ENCODE measurements at places on chromosomes 2 and 18. TPM values are rescaled to one million over a fixed set of nuclear protein-coding genes. Genes with fewer than 3 reads are reported as not detected.

Gene M1AP
- polyA plus RNA-seq = not detected

Gene CNGA3
- polyA plus RNA-seq = not detected

DNA sequence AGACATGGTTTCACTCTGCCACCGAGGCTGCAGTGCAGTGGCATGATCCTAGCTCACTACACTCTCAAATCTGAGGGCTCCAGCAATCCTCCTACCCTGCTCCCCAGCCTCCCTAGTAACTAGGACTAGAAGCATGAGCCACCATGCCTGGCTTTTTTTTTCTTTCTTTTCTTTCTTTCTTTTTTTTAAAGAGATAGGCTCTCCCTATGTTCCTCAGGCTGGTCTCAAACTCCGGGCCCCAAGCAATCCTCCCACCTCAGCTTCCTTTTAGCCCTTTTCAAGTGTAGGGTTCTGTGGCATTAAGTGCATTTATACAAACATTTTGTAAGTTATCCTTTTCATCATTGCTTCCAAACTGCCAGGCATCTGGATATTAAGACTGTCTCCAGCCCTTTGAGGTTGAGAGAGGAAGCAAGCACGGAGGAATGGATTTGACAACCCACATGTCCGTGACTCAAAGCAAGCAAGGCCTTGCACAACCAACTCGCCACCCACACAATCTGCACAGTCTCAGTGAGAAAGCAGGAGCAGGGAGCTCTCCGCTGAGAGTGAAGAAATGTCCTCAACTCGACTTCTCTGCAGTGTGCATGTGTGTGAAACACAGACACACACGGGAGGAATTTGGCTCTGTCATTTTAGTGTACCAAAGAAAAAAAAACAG, 65.6 kb downstream of the ATP8B1 start:
- no peak overlapping the region for H3K4me3 ChIP-seq
- no peak overlapping the region for H3K27ac ChIP-seq
- H3K36me3 ChIP-seq = peaks cover 25% of the 10 kb centered on the region
- DNase-seq = no peak

GRCh38 chr2:240430595-240430994, 4.9 kb upstream of the GPC1 start:
- peaks cover 5% of the 10 kb centered on the region for H3K4me1 ChIP-seq
- no peak for DNase-seq
- H3K27ac ChIP-seq = no peak overlapping the region
- H3K27me3 ChIP-seq = peaks cover 6% of the 10 kb centered on the region
- H3K36me3 ChIP-seq = no peaks in the 10 kb centered on the region

GRCh38 chr2:9697909-9698308, 67.1 kb upstream of the YWHAQ start:
- peak overlapping the region; percentile 82 for H3K27ac ChIP-seq
- H3K4me1 ChIP-seq = peaks cover 61% of the 10 kb centered on the region
- H3K4me3 ChIP-seq = peak overlapping the region; percentile 33
- peak; percentile 71 for DNase-seq
- peaks cover 11% of the 10 kb centered on the region for H3K27me3 ChIP-seq

GRCh38 chr18:79380816-79381806, 14.6 kb upstream of the NFATC1 start:
- peaks cover 8% of the 10 kb centered on the region for H3K4me1 ChIP-seq
- H3K27ac ChIP-seq = no peak overlapping the region
- peak; percentile 55 for DNase-seq
- peaks cover 19% of the 10 kb centered on the region for H3K36me3 ChIP-seq

GRCh38 chr2:223697892-223698645, 95.9 kb upstream of the SCG2 start:
- no peaks in the 10 kb centered on the region for H3K36me3 ChIP-seq
- H3K27ac ChIP-seq = no peak overlapping the region
- no peaks in the 10 kb centered on the region for H3K4me1 ChIP-seq
- no peak overlapping the region for H3K4me3 ChIP-seq

GRCh38 chr18:76952747-76953146, 130.4 kb downstream of the ZNF236 start:
- no peaks in the 10 kb centered on the region for H3K27me3 ChIP-seq
- H3K27ac ChIP-seq = no peak overlapping the region
- peaks cover 24% of the 10 kb centered on the region for H3K36me3 ChIP-seq
- H3K4me3 ChIP-seq = no peak overlapping the region
- H3K4me1 ChIP-seq = peaks cover 32% of the 10 kb centered on the region
- DNase-seq = no peak

- DNase-seq = no peak
- H3K4me1 ChIP-seq = no peaks in the 10 kb centered on the region
- peaks cover 4% of the 10 kb centered on the region for H3K27me3 ChIP-seq
- H3K27ac ChIP-seq = no peak overlapping the region
These were observed 742.4 kb downstream of the SATB2 start for GRCh38 chr2:198715302-198715835.

GRCh38 chr2:40281021-40281940, 170.6 kb downstream of the SLC8A1 start:
- H3K27ac ChIP-seq = no peak overlapping the region
- H3K27me3 ChIP-seq = no peaks in the 10 kb centered on the region
- H3K36me3 ChIP-seq = no peaks in the 10 kb centered on the region
- no peak overlapping the region for H3K4me3 ChIP-seq

DNA sequence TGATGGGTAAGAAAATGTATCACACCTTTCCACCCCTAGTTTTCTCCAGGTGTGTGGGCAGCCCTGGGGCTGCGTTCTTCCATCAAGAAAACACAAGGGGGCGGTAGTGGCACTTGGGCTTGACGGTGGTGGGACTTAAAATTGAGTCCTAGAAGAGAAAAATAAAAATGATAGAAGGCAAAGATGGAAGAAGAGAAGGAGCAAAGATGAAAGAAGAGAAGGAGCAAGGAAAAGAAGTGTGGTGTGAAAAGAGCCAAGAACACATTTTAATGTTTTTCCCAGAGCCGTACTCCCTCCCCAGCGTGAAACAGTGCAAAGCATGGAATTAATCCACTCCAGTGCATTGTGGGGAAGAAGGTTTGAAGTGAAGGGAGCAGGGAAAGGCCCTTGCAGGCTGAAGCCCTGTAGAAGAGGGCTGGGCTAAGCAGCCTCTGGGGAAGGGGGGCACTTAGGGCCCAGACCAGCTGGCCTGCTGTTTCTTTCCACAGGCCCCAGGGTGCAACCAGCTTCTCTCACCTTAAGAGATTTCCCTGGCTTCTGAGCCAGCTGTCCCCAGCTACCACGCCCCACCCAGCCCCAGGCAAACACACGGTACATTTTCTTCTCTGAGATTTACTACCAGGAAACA, 256.8 kb downstream of the RNF152 start:
- H3K4me3 ChIP-seq = no peak overlapping the region
- H3K36me3 ChIP-seq = no peaks in the 10 kb centered on the region
- peaks cover 1% of the 10 kb centered on the region for H3K4me1 ChIP-seq
- peak; percentile 7 for DNase-seq
- peaks cover 6% of the 10 kb centered on the region for H3K27me3 ChIP-seq

- no peak for DNase-seq
- H3K27ac ChIP-seq = no peak overlapping the region
- H3K4me1 ChIP-seq = peaks cover 9% of the 10 kb centered on the region
- H3K36me3 ChIP-seq = no peaks in the 10 kb centered on the region
These were observed 51.5 kb downstream of the PLEKHB2 start for GRCh38 chr2:131156452-131157149.

GRCh38 chr18:47321815-47322214, 70.4 kb upstream of the SKOR2 start:
- no peaks in the 10 kb centered on the region for H3K27me3 ChIP-seq
- H3K27ac ChIP-seq = no peak overlapping the region
- no peaks in the 10 kb centered on the region for H3K36me3 ChIP-seq
- DNase-seq = no peak

GRCh38 chr2:43402452-43402937, 176.1 kb upstream of the ZFP36L2 start:
- peaks cover 10% of the 10 kb centered on the region for H3K4me1 ChIP-seq
- no peak for DNase-seq
- peak overlapping the region; percentile 74 for H3K27ac ChIP-seq
- peaks cover 5% of the 10 kb centered on the region for H3K36me3 ChIP-seq
- no peak overlapping the region for H3K4me3 ChIP-seq
- no peaks in the 10 kb centered on the region for H3K27me3 ChIP-seq

- peaks cover 100% of the 10 kb centered on the region for H3K4me1 ChIP-seq
- DNase-seq = peak; percentile 73
- peaks cover 5% of the 10 kb centered on the region for H3K27me3 ChIP-seq
- H3K36me3 ChIP-seq = peaks cover 10% of the 10 kb centered on the region
These were observed 64.0 kb downstream of the INPP4A start for GRCh38 chr2:98508709-98509066.

- peak; percentile 62 for DNase-seq
- peak overlapping the region; percentile 74 for H3K4me3 ChIP-seq
- peaks cover 20% of the 10 kb centered on the region for H3K36me3 ChIP-seq
- H3K4me1 ChIP-seq = peaks cover 79% of the 10 kb centered on the region
- peaks cover 6% of the 10 kb centered on the region for H3K27me3 ChIP-seq
These were observed 98.7 kb downstream of the BCL2 start for GRCh38 chr18:63220903-63221302.

DNA sequence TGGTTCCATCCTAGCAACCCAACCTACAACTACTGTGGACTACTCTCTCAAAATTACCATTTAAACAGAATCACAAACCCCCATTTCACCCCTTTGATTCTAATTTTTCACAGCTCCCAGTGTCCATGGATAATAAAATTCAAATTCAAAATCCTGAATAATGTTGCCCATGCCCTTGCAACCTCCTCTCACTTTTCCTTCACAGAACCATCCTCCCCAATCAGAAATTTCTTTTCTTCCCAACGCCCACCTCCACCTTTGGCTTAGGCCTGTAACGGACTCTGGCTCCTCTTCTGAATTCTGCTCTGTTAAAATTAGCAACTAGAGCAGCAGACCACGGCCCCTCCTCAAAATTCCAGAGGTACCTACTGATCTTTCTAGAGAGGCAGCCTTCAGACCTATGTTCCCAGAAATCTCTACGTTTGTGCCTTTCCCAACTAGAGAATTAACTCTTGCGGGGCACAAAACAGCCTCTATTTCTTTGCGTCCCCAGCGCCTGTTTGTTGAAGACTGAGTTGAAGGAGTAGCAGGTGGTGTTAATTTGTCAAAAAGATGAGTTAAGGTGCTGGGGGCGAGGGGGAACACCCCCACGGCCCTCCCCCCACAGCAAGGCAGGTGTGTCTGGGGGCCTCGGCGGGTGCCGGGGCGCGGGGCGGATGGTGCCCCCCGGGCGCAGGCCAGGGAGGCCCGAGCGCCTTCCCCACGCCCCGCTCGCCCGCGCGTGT, 428 bp upstream of the MAP3K20 start:
- H3K27ac ChIP-seq = no peak overlapping the region
- H3K4me3 ChIP-seq = peak overlapping the region; percentile 85
- H3K27me3 ChIP-seq = peaks cover 3% of the 10 kb centered on the region
- no peak for DNase-seq
- peaks cover 8% of the 10 kb centered on the region for H3K4me1 ChIP-seq

Data from immature natural killer cell (primary cell).